Cerebellar cortex (tissue), 1 donor: ENCODE measurements at places on chromosomes 1 and 21.

GRCh38 chr1:87497380-87498203, 168.9 kb downstream of the LMO4 start:
- no peak for DNase-seq

- no peak for DNase-seq
These were observed 19.7 kb downstream of the EDEM3 start for GRCh38 chr1:184734980-184735379.

DNA sequence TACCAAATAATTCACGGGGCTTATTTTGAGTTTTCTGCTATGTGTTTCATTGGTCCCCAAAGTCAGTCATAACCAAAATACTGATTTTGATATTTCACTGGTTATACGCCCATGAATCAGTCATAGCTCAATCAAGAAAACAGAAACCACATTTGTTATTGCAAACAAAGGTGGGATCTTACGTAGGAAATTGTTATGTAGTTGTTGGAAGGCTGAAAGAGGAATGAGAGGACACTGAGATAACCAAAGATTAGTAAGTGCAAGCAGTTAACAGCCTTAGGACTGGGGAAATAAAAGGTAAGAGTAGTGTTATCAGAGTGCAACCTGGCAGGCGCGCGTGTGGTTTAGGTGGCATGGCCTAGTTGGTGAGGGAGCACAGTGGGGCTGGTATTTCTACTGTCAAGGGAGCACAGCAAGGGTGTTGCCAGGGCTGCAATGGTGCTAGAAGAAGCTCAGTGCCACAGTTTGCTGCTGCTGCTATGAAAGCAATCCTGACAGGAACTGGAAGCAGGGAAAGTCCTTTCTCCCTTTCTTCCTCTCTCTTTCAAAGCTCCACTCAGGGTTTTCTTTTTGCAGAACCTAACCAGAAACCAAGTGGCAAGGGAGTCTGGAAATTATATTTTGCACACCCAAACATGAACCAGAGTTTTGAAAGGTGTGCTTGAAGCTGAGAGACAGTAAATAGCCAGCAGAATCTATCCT, 33.7 kb downstream of the RTCA start:
- no peak for DNase-seq

DNA sequence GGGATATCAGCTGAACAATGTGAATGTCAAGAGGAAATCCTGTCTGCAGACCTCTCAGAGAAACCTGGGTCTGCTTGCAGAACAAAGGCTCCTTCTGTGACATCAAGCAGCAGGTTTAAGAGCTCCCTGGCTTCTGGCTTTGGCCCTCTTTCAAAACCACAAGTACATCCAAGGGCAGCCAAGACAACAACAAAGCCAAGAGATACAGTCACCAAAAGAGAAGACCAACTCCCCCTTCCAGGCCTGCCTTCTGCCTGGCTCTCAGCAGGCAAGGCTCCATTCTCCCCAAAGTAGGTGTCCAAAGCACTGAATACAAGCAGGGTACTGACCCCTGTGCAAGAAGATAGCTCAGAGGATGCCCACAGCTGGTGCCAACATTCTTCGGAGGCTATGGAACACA, 11.5 kb downstream of the BCAR3 start:
- DNase-seq, result no peak

DNA sequence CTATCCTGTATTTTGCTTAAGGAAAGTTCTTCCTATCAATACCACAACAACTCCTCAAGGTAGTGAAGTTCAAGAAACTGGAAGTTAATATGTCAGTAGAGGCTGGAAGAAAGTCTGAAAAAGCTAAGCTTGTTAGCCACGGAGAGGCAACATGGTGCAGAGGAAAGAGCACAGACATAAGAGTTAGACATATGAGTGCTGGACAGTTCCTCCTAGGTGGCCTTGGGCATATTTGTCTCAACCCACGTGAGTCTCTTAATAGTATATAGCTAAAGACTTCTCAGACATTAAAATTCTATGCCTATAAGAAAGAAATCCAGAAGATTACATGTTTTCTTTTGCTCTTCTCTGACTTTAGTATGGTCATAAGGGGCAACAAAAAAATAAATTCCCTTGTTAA, 22.8 kb upstream of the RRP15 start:
- no peak for DNase-seq

DNA sequence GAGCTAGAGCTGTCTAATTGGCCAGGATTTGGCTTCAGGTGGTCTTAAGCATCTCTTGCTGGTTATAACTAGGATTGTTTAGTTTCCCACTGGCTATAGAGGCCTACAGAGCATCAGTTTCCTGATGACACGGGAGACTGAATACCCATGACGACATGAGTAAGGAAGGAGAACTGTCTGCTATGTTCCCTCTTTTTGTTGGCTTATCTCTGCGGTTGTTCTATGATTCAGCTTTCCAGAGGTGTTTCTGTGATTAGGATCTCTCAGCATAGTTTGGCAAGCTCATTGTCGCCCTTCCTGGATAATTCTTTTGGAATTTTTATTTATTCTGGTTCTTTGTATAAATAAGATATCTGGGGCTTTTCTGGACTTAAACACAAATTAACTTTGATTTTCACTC, 163.4 kb downstream of the OLFM3 start:
- DNase-seq, result no peak
